ENCODE measurements at places on chromosomes 16 and 17.

DNA sequence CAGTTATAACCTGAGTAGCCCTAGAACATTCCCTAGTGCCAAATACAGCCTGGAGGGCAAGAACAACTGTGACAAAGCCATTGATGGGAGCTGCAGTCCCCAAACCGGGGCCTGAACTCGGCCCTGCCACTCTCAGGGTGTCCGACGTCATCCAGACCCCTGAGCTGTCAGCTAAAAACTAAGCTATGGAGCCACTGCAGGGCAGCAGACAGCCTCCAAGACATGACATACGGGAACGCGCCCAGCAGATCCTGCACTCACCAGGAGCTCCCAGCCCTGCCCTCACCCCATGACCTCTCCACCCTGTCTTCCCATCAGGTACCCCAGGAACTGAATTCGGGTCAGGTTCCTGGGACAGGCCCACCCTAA lies 28.4 kb downstream of the KDM8 start:
- no peak for DNase-seq

GRCh38 chr16:2086812-2087747 lies 39.3 kb downstream of the TSC2 start:
- no peak for DNase-seq

DNA sequence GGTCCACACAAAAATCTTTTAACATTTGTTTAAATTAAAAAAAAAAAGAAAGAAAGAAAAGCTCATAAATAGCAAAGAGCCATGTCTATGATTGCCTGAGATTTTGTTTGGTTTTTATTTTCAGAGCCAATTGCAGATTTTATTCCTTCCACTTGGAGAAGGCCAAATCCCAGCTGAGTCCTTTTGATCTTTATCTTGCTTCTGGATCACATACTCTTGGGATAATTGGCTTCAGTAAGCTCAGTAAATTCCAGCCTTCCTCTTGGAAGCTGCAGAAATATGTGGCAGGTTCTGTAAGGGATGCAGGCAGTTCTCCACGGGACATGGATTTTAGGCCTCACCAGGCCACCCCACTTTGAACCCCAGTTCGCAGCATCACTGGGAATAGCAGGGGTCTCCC lies 63.3 kb upstream of the TMC5 start:
- DNase-seq, result no peak

GRCh38 chr17:49440581-49440980 lies 25.9 kb upstream of the PHB1 start:
- DNase-seq, result no peak

- DNase-seq, result no peak
These were observed 12.8 kb downstream of the CTRB1 start for GRCh38 chr16:75231570-75231969.

DNA sequence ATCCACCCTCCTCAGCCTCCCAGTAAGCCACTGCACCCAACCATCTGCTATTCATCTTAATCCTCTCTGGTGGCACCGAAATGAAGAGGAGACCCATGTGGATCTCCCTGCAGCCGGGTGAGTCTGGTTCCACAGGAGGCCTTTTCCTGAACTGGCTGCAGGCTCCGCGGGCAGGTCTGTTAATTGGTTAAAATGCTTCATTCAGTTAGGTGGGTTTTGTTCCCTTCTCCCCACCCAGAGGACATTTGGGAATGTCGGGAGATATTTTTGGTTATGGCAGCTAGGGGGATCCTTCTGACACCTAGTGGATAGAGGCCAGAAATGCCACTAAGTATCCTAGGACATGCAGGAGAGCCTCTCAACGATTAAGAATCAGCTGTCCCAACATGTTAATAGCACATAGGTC lies 16.7 kb downstream of the C16orf54 start:
- DNase-seq, result peak; percentile 61

DNA sequence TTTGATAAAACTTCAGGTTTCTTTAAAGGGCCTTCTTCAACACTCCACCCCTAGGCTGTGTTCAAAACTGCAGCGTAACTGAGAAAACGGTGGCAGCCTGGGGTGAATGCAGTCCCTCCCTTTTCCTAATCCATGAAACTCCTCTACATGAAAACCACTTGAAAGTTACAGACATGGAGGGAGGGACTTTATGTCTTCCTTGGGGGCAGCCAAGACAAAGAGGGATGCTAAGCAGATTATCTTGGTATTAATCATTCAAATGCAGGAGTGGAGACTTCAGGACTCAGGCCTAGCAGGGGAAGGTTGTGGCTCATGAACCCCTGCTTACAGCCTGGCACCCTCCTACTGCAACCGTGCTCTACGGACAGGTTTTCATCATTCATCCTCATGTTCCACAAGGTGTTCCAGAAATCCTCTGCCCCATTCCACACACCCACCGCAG lies 46.8 kb downstream of the RNF112 start:
- DNase-seq, result no peak

DNA sequence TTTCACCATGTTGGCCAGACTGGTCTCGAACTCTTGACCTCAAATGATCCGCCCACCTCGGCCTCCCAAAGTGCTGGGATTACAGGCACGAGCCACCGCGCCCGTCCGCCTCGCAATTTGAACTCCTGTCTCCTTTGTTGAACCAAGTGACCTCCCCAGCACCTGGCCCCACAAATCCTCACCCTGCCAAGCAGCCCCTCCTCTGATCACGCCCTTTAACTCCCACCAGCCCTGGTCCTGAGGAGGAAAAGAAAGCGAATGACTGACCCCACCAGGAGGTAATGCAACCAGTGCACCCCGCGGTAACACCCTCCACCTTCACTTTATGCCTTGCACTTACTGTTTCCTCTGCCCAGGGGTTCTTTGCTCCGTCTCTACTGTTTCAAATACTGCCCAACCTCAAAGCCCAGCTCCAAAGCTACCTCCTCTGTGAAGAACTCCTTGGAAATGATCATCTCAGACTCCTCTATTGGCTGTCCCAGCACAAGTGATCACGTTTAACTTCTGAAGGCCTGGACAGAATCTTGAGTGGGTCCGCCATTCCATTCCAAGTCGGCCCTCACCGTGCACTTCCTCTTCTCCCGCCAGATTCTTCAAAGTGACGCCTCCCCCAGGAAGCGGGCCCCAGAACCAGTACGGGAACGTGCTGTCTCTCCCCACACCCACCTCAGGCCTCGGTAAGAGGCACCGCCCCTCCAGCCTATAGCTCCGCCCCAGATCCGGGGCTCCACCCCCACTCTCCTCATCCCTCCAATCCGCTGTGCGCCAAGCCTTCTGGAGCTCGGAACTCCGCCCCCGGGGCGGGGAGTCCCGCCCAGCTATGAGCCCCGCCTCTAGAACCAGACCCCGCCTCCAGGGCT lies 4.4 kb downstream of the CD19 start:
- peak; percentile 48 for DNase-seq

GRCh38 chr16:51442141-51442870 lies 291.2 kb upstream of the SALL1 start:
- no peak for DNase-seq

DNA sequence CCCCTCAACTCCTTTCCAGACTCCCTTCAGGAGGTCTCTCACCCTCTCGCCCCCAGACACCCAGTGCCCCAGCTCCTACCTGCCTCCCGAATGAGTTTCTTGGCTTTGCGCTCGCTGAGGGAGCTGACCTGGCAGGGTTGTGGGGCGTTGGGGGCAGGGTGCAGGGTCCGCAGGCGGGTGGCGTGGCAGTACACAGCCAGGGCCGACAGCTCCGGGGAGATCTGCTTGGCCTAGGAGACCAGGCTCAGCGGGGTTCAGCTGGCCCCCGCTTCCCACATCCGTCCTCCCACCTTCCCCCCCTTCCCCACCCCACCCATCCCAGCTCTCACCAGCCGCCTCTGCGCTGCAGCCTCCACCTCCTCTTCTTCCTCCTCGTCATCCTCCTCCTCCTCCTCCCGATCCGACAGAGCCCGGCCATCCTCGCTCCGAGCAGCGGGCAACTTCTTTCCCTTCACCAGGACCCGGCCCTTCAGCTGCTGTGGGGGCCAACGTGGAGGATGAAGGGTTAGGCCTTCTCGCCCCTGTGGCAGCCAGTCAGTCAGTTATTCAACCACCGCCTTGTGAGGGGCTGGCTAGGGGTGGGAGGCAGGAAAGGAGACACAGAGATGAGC lies 17.2 kb downstream of the PLCD3 start:
- no peak for DNase-seq

DNA sequence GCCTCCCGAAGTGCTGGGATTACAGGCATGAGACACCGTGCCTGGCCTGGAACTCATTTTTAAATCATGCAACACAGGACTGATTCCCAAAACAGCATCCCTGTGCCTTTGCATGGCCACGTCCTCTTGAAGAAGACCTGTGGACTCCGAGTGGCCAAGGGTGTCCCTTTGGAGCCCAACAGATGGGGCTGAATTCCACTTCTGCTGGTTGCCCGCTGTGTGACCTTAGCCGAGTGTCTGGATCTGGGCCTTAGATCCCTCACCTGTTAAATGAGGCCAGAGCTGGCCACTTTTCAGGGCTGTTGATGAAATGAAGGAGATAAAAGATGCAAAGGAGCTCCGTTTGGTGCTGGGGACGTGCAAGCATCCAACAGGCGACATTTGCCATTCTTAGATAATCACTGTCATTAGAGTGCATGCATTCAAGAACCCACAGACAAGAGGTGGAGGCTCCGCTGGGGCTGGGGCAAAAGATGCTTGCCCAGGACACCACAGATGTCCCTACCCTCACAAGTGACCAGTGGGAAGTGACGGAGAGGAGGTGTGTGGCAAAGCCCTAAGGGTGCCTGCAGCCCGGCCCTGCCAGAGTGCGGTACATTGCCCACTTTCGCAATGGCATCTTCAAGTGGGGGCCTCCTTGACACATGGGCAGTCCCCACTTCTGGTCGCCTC lies 354.1 kb upstream of the TNRC6C start:
- no peak for DNase-seq

DNA sequence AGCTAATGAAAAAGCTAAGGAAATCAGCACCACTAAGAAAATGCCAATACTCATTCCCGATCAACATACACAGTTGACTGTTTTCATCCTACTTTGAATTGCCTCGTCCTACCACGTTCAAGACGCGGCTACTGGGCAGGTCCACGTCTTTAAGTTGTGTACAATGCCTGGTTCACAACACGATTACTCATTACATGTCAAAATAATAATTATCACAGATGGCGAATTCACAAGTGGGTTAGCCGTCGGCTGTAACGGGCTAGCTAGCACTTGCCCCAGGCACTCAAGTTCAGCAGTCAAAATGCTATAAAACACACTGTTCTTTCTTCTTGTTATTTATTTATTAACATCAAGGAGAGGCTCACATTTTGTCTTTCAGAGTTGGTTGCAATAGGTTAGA lies 124.2 kb downstream of the ZFHX3 start:
- no peak for DNase-seq

DNA sequence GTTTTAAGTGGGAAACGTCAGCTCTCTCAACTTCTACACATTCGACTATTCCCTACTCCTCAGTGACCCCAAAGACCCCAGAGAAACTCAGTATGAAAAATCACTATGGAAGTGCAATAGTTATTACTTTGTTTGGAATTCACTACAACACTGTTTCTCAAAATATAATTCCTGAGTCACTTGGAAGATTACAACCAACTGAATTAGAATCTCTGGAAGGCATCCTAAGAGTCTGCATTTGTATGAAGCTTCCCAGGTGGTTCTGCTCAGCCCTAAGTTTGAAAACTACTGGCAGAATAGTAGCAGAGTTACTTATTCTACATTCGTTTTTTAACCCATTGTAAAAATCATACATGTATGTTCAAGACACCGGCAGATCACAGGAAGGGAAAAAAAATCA lies 525.6 kb downstream of the MAF start:
- no peak for DNase-seq

GRCh38 chr17:3993493-3994220 lies 29.4 kb upstream of the ATP2A3 start:
- no peak for DNase-seq

GRCh38 chr17:60077226-60077625 lies 1.5 kb downstream of the HEATR6 start:
- DNase-seq, result no peak

DNA sequence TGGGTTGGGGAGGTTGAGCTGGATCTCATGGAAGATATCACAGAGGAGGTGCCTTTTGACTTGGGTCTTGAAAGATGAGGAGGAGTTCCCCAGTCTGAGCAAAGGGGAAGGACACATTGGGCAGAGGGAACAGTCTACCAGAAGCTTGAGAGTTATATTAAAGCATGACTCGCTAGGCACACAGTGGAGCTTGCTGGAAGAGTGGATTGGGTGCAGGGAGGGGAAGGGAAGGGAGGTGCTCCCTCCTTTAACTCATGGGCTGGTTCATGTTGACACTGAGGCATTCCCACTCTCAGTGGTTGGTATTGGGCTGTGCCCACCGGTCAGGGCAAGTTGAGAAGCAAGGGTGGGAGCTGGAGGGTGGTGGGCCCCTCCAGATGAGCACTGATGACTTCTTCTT lies 5.9 kb downstream of the TMEM98 start:
- DNase-seq, result no peak

- DNase-seq, result peak; percentile 47
These were observed 1.9 kb upstream of the CPD start for GRCh38 chr17:30376621-30377452.

DNA sequence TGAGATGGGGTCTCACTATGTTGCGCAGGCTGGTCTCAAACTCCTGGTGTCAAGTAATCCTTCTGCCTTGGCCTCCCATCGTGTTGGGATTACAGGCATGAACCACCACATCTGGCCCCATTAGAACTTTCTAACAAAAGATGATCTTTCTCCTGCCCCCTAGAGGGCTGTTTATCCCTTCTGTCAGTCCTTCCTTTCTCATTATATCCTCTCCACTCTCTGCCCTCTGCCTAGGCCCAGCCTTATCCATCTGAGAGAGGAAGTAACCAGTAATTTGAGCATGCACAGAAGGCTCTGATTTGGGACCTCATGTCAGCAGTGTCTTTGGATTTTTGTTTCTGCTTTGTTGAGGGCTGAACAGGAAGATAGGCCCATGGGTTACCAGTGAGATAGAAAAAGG lies 4.4 kb upstream of the DHX40 start:
- DNase-seq, result peak; percentile 49

DNA sequence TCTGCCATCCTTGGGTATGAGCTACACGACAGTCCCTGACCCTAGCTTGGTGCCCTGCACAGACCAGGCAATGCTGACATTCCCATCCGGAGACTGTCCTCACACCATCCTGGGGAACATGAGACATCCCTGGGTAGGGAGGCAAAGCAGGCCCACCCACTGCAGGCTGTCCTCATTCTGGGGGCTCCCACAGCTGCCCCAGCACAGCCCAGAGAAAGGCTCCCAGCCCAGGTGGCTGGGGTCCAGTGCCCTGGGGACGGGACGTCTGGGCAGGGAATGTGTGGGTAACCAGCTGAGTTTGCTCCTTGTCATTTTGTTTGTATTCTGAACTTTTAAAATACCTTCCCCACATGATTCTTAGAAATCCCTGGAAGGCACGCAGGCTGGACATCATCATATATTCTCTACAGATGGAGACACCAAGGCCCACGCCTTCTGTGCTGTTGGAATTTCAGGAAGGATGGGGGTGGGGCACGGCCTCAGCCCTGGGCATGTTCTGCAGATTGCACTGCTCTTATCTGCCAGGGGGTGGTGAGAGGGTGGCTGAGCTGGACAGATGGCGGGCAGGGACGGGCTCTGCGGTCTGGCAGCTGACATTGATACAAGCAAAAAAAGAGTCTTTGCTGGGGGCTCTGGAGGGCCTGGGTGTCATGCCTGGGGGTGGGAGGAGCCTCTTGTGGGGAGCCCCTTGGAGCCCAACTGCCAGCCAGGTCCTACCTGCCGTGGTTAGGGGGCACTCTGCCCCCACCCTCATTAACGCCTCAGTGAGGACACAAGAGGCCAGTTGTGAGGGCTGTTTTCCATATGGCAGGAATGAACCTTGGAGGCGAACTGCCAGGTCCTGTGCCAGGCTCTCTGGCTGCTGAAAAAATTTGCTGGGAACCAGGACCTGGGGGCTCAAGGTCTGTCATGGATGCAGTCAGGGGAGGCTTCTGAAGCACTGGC lies 28.4 kb downstream of the LRRC75A start:
- no peak for DNase-seq

Data from HuH-7.5 (cell line).